ENCODE measurements at places on chromosomes 11 and 22. TPM values are rescaled to one million over a fixed set of nuclear protein-coding genes. Genes with fewer than 3 reads are reported as not detected.

- no peak for DNase-seq
Observed at GRCh38 chr11:84887055-84887629, 740.0 kb downstream of the DLG2 start.

GRCh38 chr11:123197711-123198110 is 2.7 kb upstream of the CLMP start:
- no peak for DNase-seq

DNA sequence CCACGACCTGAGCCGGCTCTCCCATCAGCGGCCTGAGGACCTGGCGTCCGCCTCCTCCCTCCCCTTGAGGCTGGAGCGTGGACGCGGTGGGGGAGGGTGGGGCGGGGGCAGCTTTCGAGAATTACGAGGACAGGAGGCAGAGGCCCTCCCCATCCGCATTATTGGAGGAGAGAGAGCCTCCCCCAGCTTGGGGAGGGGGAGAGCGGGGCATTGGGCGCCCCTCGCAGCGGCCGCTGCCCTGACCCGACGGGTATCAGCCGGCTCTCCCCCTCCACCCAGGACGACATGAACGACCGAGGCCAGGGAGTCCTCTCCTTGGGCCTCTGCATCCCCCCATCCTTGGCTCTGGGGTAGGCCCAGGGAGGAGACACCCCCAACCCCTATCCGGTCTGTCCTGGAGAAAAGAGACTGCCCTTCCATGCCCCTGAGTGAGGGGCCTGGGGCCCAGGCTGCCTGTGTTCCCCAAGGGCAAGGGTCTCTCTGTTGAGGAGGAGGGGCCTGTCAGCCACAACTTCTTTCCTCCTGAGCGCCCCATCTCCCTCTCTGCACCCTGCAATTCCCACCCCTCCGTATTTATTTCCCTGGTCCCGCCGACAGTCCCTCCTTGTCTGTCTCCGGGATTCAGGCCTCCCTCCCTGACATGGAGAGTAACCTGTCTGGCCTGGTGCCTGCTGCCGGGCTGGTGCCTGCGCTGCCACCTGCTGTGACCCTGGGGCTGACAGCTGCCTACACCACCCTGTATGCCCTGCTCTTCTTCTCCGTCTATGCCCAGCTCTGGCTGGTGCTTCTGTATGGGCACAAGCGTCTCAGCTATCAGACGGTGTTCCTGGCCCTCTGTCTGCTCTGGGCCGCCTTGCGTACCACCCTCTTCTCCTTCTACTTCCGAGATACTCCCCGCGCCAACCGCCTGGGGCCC is 495 bp downstream of the GPR137 start:
- DNase-seq, result no peak

GRCh38 chr11:10125522-10126133 is 168.4 kb downstream of the SBF2 start:
- no peak for DNase-seq

- no peak for DNase-seq
Observed at GRCh38 chr11:75394085-75394840, 5.1 kb upstream of the RPS3 start.

DNA sequence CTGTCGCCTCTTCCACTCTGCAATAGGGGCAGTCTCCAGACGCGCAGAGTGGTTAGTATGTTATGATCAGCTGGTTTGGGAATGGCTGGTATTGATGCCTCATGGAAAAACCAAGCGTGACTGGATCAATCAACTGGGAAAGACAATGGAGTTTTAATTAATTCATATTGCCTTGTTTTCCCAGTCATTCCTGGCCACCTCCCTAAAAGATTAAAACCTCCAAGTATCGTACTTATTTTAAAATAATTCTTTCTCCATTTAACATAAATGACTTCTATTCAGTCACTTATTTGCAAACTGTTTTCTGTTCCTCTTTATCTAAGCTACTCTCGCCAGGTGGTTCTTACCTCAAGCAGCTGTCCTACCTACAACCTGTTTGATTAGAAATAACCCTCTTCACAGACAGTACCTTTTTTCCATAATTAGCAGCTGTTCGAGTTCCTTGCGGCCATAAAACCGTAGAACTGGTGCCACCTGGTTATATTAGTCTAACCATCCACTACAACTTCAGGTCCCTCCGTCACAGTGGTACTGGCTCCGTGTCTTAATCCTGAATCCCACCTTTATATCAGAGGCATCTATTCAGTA is 898 bp downstream of the ZNF215 start:
- no peak for DNase-seq

DNA sequence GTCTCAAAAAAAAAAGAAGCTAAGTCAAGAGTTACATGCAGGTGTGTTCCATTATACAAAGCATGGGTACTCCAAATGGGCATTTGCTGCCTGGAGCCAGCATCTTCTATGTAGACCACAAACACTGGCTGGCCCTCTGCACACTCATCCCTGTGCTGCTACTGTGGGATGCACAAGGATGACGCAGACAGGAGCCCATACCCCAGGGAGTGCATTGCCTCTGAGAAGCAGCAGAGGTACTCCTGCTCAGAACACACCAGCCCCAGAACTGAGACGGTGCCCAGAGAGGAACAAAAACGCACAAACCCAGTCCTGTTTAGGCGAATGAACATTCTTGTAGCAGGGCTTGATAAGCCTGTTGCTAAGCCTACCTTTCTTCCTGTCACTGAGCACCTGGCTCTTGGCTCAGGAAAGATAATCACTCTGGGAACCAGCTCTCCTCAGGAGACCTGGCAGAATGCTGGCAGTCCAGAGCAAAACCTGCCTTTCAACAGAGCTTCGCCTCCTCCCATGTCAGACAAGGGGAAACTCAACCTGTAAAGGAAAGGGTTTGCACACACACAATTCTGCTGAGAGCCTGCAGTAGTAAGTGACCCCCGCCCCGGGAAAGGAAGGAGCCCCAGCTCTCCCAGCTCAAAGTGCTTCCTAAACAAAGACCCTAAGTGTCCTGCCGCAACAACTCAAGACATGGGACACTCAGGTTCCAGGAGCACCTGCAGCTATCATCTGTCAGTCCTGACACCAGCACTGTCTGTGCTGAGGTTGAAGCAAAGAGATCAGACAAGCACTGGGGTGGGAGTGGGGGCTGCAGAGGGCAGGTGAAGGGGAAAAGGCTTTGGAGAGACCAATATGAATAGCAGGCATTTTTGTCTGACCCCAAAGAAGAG is 145.7 kb downstream of the TENM4 start:
- no peak for DNase-seq

DNA sequence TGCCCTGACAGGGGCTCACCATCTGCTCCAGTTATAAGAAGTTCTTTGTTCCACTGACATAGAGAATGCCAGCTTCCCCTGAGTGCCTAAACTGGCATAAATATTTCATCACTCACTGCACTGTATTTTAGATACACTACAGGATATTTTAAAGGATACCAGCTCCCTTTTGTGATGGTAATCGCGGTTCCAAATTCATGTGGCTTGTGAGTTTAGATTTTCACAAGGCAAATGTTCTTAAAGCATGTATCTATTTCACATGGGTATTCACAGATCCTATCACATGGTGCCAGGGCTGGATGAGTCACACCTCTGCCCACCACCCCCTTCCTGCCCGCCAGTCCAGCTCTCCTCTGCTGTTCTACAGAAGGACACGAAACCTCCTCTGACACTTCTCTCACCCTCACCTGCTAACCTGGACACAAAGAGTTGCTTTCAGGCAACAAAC is 105.5 kb downstream of the KCNC1 start:
- DNase-seq, result peak; percentile 72

- DNase-seq, result no peak
Observed at GRCh38 chr11:57426439-57426928, 437 bp downstream of the SLC43A3 start.

GRCh38 chr11:3134218-3134621 is 30.9 kb downstream of the OSBPL5 start:
- DNase-seq, result no peak

- no peak for DNase-seq
Observed at GRCh38 chr22:26608129-26608528, 9.7 kb downstream of the CRYBB1 start.

- DNase-seq, result no peak
Observed at GRCh38 chr22:50720301-50721256, 17.4 kb upstream of the ACR start.

Gene GRIK4
- total RNA-seq, result not detected

Gene UPK2
- not detected for total RNA-seq

Gene OR8B4
- not detected for total RNA-seq

Gene CARD10
- total RNA-seq, result 2.0 TPM

Gene OVOL1
- not detected for total RNA-seq

Gene CRYBB2
- total RNA-seq, result not detected

Gene SLN
- not detected for total RNA-seq

Gene OR8D4
- not detected for total RNA-seq
